NCI-H1092 (cell line): ENCODE measurements at places on chromosomes 4 and X.
A peak's percentile ranks its signal among the peaks of the same experiment; 100 is the strongest.

GRCh38 chr4:121738780-121739535 is 26.0 kb downstream of the SMIM43 start:
- DNase-seq = no peak

- no peak for DNase-seq
Measured at GRCh38 chrX:1903236-1903935, 288.5 kb downstream of the ASMT start.

GRCh38 chrX:118239178-118239870 is 106.6 kb upstream of the WDR44 start:
- DNase-seq = no peak

DNA sequence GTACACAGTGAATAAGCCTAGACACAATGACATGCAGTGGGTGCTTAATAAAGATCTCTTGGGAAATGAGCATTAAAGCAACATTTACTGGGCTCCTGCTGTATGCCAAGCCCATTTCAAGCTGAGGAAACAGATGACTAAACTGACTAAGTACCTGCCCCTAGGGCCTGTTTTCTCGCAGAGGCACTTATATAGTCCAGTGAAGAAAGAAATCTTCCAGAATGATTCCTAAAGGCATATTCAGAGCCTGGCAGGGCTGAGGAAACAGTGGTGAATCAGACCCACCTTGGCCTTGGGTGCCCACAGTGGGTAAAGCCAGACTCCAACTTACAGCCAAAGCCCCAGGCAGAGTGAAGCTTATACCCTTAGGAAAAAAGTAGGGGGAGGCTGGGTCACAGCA is 22.0 kb upstream of the S100P start:
- DNase-seq = no peak

DNA sequence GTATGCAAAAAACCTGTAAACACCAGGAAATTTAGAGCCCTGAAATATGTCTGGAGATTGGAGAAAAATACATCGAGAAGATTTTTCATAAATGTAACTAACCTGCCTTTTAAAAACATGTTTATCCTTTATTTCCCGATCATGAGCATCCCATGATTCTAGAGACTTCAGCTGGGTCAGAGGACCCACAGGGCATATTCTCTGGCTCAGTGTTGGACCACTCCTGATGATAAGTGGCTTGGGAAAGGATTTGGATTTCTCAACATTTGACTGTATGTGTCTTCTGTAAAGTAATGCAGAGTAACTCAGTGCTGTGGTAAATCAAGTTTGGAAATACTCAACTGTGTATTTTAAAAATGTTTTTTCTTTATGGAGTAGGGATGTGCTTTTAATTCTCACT is 40.0 kb upstream of the ANK2 start:
- no peak for DNase-seq

- DNase-seq = no peak
Measured at GRCh38 chr4:36320117-36320896, 38.9 kb downstream of the DTHD1 start.

DNA sequence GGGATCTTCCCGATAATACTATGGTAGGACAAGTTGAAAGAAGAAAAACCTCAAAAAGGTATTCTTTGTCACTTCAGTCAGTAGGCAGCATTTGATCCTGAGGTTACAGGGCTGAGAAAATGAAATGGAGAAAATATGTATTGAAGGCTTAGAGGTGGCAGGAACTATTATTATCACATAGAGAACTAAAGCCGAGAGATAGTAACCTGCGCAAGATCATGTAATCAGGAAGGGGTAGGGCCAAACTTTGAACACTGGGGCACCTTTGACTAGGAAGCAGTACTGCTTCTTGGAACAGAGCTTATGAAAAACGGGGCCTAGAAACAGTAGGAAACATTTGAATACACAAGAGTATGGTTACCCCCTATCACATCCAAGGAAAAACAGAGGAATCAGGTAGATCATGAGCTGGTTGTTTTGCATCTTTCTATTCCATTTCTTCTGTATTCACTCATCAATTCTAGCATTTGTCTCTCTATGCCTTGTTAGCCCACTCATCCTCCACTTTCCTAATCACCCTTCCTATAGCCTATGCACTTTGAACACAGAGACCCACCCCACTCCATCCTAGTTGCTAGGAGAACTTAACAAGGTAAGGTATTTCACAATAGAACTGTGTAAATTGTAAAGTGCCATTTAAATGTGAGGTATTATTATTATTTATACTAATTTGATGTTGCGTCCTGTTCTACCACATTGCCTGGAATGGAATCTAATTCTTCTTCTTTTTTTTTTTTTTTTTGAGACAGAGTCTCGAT is 34.6 kb upstream of the SLC9A7 start:
- no peak for DNase-seq

DNA sequence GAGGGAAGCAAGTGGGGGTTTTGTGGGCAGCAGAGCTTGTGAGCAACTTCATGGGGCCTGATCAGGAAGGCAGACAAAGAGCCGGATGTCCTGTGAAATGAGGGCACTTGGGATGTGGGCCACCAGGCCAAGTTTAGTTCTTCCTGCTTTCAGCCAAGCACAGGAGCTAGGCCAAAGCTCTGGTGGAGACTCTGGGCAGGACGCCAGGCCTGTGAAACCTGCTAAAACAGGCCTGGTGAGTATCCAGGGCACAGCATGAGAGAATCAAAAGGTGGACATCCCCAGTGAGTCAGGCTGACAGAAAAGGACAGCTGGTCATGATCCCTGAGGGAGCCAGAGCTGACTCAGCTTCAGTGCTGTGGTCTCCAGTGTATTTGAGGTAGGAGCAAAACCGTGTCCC is 95.7 kb downstream of the NPNT start:
- DNase-seq = no peak

GRCh38 chr4:54333657-54334056 is 104.6 kb downstream of the PDGFRA start:
- no peak for DNase-seq

DNA sequence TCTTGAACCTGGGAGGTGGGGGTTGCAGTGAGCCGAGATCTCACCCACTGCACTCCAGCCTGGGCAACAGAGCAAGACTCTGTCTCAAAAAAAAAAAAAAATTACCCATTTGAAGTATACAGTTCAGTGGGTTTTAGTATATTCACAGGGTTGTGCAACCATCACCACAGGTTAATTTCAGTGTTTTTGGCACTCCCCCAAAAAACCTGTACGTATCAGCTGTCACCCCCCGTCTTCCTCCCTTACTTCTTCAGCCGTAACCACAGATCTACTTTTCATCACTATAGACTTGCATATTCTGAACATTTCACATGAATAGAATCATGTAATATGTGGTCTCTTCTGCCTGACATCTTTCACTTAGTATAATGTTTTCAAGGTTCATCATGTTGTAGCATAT is 11.7 kb upstream of the PTTG2 start:
- no peak for DNase-seq

- DNase-seq = no peak
Measured at GRCh38 chr4:87865960-87866598, 33.3 kb downstream of the MEPE start.

- no peak for DNase-seq
Measured at GRCh38 chr4:40197879-40198689, 1.3 kb downstream of the RHOH start.

DNA sequence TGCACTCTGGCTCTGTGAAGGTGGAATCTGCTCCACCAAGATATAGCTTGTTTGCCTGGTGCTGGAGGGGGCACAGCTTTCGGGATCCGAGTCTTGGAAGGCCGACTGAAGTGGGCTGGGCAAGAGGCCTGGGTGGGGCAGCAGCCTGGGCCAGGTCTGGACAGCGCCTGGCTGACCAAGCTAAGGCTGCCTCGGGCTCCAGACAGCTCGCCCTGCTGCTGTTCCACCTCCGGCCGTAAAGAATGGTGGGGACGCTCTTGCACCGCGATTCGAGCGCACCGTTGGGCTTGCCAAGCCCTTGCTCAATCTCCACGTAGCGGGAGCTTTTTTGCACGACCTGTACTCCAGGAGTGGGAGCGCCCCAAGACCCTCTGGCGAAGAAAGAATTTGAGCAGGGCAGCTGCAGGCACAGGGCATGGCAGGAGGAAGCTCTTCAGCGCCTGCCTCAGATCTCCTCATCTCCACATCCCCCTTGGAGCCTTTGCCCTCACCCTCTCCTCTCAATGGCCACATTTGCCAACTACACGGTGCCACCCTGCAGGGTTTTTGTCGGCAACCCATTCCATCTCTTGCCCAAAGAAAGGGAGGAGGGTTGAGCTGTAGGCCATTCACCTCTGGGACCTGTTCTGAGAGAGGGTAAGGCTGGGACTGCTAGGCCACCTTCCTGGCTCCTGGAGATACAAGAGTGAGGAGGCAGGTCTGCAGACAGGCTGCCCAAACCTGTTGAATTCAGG is 18.9 kb downstream of the CNGA2 start:
- peak; percentile 11 for DNase-seq

DNA sequence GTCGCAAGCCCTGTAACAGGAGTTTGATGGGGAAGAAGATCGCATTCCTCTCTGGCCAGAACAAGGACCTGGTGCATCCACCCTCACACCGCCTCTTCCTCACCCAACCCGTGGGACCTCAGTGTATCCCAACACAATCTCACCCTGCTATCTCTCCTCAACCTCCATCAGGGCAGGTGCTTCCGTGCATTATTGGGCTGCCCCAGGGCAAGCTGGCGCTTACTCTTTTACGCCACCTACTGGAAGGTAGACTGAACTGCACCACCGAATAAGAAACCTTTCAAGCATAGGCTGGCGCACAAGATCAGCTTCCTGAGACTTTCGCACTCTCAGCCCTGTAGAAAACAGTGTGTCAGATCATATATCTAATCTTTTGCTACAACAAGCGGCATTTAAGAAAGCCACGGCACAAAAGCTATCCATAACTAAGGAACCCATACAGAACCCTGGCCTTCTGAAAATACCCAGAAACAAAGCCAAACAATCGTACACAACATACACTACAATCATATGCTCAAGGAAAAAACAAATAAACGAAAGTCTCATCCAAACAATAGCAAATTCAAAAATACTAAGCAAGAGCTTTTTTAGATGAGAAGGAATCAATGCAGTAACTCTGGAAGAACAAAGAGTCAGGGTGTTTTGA is 209.3 kb downstream of the UGT8 start:
- no peak for DNase-seq

DNA sequence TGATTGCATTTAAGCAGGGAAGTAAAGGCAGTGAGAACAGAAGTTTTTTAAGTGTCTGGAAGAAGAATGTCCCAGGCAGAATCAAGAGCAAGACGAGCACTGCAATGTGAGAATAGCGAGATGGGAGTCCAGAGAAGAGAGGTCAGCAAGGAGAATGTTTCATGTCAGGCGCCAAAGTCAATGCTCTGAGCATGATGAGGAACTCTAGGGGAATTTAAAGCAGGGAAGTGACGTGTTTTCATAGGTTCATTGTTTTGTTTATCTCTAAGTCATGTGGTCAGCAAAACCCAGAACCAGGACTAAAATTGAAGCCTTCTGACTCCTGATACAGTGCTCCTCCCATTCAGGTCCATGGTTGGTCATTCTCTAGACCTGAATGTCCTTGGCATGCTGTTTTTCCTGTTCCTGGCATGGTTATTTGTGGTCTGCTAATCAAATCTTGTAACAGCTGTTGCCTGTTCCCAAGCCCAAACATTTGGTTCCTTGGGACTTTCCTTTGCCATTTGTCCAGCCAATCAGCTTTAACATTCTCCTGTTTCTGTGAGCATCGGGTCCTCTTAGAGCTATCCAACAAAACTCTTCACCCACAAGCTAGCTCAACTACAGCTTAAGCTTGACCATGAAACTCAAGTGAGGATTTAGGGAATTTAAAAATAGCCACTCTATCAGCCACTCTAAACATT is 37.7 kb downstream of the PTCHD1 start:
- DNase-seq = no peak

DNA sequence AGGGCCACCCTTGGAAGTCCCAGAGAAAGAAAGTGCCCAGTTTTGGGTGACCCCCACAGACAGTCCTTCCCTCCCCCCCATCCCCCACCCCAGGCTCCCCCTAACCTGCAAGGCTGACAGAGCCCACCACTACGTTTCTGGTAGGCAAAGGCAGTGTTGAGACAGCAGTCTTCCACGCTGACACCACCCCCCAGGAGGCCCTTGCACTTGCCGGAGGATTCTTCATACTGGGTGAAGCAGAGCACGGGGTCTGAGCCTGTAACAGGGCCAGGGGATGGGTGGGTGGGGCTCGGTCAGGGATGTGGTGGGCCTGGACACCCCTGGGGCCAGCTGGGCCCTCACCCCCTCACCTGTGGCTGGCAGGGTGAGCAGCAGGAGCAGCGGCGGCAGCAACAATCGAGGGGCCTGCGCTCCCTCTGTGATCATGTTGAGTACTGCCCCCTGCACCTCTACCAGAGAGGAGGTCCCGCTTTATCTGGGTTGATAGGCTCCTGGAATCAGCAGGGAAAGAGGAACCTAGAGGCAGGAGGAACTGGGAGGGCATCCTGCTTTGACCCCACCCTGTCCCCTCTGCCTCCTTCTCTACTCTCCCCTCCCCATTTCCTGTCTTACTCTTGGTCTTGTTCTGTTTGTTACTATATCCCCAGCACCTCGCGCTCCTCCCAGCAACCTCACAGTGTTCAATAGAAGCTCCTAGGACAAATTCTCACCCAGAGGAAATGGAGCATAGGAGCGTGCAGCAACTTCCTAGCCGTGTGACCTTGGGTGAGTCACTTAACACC is at the start of gene CFP:
TSS of gene CFP (minus strand) at position 512 of the 782 bp plus-strand sequence. CDS start at position 426, 86 bp downstream.
- no peak for DNase-seq

- DNase-seq = no peak
Measured at GRCh38 chr4:109183931-109184490, 118.4 kb downstream of the COL25A1 start.

DNA sequence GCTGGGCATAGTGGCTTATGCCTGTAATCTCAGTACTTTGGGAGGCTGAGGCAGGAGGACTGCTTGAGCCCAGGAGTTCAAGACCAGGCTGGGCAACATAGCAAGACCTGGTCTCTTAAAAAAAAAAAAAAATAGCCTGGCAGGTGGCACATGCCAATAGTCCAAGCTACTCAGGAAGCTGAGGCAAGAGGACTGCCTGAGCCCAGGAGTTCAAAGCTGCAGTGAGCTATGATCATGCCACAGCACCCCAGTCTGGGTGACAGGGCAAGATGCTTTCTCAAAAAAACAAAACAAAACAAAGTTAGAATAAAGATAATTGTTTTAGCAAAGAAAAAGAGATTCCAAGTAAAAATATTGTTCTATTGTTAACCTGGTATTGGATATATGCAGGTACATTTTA is 75.0 kb downstream of the LRBA start:
- no peak for DNase-seq

DNA sequence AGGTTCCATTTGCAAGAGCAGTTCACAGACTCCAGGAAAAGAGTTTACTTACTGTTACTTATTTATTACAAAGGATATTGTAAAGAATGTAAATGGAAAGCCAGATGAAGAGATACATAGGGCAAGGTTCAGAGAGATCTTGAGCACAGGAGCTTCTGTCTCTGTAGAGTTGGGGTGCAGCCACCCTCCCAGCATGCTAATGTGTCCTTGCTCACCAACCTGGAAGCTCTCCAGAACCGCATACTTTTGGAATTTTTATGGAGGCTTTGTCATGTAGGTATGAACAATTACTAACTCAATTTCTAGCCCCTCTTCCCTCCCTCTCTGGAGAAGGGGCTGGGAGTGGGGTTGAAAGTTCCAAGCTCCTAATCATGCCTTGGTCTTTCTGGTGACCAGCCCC is 857.2 kb downstream of the RPA4 start:
- no peak for DNase-seq

GRCh38 chrX:30262763-30263162 is 15.8 kb downstream of the MAGEB1 start:
- DNase-seq = no peak
